ENCODE measurements at places on chromosomes 6 and 20.

DNA sequence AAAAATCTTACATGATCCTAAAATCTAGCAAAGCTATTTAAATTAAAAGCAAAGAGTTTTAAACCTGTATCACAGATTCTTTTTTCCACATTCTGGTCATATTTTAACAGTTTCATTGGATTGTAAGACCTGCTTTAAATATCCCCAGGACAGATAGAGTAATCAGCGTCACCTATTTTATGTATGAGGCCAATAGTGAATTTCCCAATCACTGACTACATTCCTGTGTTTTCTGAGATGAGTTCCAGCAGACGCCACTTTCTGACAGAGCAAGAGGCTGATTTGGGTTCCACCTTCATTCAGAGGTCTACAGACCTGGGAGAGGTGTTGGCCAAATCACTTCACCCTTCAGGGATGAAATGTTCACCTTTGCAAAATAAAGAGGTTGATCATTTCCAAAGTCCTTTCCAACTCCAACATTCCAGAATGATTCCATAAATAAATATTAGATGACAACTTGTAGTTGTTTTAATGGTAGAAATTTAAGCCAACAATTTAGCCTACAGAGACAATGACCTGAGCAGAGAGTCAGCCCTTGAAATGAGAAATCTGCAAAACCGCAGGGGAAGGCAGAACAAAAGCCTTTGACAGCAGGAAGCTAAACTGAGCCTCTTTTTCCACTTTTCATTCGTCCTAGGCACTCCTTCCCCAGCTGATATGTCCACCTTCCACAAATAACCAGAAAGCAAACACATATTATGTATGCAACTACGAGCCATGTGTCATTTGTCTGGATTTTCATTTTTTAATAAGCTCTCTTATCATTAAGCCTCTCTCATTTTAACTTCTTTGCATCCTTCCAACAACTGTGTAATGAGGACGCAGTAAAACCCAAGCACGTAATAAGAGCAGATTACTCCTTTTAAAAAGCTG lies 105.2 kb downstream of the TFAP2A start:
- no peak for DNase-seq

GRCh38 chr6:46772762-46773161 lies 20.4 kb upstream of the MEP1A start:
- DNase-seq: no peak

GRCh38 chr6:130034378-130035146 lies 16.2 kb downstream of the L3MBTL3 start:
- DNase-seq: no peak

- no peak for DNase-seq
Observed at GRCh38 chr20:43942667-43943285, 28.1 kb downstream of the TOX2 start.

DNA sequence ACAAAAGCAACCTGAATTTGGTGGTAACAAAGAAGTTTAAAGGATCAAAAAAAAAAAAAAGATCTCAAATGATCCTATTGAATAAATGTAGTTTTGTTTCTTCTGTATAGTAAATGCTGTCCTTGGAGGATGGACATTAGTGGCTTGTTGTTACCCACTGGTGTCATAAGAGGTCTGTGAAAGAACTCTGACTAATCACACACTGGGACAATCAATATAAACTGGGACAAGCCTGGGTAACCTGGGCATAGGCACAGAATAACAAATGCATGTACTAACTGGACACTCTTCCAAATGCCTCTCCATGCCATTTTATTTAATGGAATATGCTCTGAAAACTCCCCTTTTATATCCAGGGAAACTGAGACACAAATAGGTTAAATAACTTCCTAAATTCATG lies 241.4 kb downstream of the DOK5 start:
- no peak for DNase-seq

DNA sequence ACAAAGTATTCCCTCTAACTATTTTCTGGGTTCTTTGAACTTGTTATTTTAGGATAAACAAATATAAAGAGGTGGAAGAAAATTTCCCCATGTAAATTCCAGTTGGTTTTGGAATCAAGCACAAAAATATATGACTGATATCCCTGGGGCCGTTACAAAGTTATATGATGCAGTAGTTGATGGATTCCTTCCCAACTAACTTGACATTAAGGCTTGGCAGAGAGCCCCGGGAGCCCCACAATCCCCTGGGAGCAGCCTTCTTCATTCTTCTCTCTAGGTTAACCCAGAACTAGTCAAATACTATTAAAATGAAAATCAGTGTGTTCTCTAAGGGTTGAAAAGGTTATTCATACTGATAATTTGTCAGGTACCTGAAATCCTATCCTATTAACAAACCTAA lies 508.9 kb upstream of the SOX4 start:
- no peak for DNase-seq

DNA sequence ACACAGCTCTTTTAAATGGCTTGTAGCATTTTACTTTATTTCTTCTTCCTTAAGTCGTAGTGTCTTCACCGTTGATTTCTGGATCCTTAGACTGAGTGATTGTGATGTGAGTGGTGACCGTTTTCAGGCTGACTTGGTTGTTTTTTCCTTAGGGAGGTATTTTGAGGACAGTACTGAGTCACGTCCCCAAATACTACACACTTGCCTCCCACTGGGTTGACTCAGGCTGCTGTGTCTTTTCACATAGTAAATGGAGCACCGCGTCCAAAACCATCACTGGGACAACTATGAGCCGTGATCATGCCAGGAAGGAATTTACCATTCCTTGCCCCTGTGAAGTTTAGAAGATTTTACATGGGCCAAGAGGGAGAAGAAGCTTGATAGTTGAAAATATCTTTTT lies 174.1 kb downstream of the FARS2 start:
- DNase-seq: no peak

GRCh38 chr6:162056061-162056460 lies 671.5 kb downstream of the PRKN start:
- no peak for DNase-seq

DNA sequence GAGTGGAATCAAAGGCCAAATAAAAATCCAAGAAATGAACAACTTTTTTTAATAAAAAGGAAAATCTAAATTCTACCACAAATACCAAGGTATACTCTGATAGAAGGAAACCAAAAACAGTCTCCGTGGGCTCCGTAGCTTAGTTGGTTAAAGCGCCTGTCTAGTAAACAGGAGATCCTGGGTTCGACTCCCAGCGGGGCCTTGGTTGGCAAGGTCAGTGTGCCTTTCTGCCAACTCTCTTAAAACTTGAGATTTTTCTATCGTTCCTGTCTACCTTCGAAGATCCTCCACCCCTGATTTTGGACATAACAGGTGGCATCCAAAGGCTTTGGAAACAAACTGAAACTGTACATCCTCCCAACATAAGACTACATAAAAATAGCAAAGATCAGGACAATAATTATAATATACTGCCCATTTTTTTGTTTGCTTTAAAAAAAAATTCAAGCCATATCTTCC lies 197.9 kb downstream of the TRIM27 start:
- DNase-seq: no peak

DNA sequence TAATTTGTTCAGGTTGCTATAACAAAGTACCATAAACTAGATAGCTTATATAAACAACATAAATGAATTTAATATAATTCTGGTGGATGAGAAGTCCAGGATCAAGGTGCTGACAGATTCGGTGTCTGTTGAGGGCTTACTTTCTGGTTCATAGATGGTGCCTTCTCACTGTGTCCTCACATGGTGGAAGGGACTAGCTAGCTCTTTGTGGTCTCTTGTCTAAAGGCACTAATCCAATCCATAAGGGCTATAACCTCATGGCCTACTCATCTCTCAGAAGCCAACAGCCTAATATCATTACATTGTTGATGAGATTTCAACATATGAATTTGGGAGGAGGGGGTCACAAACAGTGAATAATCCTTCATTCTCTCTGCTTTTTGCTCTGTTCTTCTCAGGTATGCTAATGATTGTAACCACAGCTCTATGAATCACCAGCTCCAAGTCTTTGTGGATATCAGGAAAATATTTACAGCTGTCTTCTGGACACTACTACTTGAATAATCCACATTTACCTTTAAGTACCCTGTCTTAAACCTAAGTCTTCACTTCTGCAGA lies 122.3 kb downstream of the NKAIN2 start:
- no peak for DNase-seq

DNA sequence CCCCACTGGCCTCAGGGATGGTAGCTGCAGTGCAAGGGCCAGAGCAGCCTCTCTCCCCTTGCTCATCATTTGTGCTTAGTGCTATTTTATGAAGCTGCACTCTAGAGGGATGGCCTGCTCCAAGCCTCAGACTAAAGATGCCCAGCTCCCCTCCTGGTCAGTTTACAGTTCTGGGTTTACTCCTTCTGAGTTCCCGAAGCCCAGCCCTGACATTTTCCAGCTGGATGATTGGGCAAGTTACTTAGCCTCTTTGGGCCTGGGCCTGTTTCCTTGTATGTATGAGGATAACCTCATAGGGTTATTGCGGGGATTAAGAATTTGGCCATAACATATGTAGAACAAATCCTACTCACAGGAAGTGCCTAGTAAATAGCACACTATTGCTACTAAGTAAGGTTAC lies 31.8 kb upstream of the EMILIN3 start:
- DNase-seq: no peak

DNA sequence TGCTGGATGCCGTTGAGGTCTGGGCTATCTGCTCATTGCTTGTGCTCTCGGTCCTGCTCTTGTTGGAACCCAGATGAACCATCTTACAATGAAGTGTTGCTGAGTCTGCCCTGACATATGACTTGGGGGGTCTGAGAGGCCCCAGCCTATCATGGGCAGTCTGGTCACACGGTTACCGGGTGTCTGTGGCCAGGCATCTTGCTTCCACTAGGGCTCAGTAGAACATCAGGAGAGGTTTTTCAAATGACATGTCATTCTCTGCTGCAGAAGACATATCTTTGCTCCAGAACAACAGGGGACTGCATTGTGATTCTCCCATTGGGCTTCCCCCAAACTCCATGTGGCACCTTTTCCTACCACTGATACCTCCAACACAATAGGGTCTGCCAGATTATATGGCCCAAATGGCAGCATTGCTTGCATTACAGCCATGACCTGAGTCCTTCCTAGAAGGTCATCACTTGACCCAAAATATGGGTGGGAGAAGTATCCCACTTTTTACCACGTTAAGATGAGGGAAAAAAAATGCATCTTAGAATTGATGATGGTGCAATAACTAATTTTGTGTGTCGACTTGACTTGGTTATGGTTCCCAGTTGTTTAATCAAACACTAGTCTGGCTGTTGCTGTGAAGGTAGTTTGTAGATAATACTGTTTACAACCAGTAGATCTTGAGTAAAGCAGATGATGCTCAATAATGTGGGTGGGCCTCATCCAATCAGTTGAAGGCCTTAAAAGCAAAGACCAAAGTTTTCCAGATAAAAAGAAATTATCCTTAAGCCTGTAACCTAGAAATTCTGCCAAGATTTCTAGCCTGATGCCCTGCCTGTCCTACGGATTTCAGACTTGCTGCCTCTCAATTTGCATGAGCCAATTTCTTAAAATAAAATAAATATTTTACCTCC lies 241.0 kb downstream of the QKI start:
- DNase-seq: no peak

DNA sequence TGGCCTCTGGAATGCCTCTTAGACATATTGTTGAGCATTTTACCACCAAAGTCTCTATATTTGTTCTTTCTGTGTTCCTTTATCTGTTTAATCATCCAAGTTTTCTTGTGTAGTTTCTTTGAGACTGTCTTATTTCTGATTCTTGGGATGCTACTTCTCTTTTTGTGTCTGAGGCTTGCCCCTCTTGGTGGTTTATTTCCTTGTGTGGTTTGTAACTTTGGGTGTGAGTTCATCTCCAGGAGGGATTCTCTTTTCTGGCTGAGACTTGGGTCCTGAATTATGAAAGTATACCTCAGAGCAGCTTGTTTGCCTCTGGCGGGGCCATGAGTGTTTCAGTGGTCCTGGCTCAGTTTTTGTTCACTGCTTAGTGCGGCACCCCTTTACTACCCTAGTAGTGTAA lies 33.9 kb downstream of the PPARD start:
- DNase-seq: no peak

DNA sequence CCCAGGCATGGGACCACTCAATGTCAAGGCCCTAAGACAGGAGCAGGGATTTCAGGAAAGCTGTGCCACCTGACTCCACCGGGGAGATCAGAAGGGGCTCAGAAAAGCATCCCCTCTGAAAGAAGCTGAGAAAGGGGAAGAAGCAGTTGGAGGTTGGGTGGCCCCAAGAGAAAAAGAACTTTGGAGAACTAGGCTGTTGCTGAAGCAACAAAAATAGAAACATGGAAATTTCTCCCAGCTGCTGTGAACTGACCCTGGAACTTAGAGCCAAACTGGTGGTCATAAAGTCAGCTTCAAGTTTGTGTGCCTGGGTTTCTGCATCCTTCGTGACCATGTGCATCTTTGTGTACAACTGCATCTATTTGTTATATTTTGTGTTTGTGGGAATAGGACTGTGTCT lies 534.5 kb downstream of the MAFB start:
- DNase-seq: no peak

GRCh38 chr6:16766043-16766536 lies 4.8 kb upstream of the ATXN1 start:
- no peak for DNase-seq

GRCh38 chr6:9455864-9456658 lies 958.8 kb downstream of the TFAP2A start:
- DNase-seq: no peak

GRCh38 chr6:143164565-143165105 lies 103.9 kb downstream of the AIG1 start:
- no peak for DNase-seq

DNA sequence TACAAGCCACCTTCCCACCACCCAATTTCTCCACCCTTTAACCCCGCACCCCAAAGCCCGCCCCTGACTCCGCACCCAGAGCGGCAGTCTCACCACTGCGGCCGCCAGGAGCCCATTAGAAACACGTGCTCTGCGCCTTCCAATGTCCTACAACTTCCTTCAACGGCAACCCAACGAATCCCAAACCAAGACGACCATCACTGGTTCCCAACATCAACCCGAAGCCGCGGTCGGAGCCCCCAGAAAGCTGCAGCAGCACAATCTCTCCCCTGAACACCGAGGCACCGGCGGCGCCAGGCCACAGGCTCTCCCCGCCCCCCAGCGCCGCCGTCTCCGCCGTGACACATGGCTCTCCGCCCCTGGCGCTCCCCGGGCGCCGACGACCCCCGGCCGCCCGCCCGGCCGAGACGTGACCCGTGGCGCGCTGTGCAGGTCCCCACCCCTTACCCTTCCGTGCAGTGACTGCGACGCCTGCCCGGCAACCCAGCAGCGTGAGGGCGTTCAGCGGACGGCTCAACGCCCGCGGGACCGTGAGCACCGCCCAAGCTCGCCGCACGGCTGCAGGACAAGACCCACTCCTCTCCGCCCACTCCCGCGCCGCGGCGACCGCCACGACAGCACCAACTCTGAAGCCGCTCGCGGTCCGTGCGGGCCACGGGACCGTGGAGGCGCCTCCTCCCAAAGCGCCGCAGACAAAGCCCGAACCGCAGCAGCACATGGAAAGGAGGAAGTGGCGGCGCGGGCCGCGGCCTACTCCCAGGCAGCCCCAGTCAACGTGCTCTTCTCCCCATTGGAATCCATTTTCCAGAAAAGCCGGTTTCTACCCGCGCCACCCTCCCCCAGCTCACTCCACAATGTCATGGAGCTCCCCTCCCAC lies 551 bp downstream of the SYNCRIP start:
- peak; percentile 38 for DNase-seq
